GM06990 (cell line): ENCODE measurements at places on chromosomes 5 and 9.

- no peak for DNase-seq
Observed at GRCh38 chr9:115385383-115386122, 267.6 kb upstream of the TNC start.

GRCh38 chr5:130011986-130012385 lies 107.7 kb downstream of the CHSY3 start:
- no peak for DNase-seq

DNA sequence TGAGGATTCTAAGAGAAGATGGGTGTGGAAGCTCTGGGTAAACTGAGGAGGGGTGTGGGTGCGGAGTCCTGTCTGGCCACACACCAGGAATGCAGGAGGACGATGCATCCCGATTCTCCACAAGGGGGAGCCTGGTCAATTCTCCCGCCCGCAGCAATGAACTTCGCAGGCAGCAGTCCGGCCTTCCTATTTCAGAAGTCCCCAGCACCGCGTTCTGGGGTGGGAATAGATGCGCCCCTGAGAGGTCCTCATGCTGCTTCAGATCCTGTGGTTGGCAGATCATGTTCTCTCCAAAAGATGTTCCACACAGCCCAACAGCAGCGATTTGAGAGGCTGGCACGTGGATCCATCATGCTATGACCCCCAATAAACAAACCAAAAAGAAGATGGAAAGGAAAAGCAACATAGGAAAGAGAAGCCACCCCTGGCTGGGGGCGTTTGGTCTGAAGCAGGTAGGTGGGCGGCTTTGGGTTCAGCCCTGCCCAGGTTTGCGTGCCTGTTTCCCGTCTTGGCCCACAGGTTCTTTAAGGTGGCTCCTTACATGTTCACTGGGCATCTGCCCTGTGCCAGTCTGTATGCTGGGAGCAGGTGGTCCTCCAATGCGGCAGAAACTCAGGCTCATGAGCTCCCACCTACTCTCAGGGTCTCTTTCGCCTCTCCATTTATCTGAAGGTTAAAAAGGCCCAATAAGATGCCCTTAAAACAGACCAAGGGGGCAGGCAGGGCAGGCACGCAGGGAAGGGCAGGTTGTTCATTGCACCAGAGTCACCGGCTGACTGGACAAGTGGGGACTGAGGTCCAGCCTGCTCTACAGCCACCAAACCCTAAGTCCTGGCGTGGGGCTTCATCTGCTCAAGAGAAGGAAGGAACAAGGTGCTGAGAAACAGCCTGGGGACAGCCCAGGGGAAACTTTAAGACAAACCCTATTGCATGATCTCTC lies 171.6 kb downstream of the PAX5 start:
- no peak for DNase-seq

GRCh38 chr9:79201636-79202035 lies 370.1 kb upstream of the TLE4 start:
- DNase-seq = no peak

- no peak for DNase-seq
Observed at GRCh38 chr9:81526587-81526986, 162.8 kb downstream of the TLE1 start.

DNA sequence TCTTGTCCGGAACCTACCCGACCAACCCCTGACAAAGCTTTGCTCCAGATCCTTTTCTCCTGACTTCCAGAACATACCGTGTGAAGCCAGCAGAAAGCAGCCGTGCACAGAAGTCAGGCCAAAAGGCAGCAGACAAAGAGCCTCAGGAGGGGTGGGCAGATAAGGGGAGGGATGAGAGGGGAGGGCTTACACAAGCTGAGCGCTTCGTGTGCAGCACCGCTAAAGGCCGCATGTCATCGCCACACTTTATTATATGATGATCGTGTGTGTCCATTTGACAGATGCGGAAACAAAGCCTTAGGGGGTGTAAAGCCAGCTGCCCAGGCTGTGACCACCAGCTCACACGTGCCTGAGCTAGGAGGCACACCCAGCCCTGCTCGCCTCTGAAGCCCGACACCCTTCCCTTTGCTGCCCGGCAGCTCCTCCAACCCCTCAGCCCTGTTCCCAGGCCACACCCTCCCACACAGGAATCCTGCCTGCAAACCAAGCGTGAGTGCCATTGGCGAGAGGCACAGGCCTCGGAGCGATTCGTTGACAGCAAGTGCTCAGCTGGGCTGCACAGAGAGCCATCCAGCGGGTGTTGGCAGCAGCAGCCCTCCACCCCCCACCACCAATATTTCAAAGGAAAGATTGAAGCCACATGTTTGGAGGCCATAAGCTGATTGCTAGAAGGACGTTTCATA lies 170.5 kb upstream of the SMIM23 start:
- DNase-seq = no peak

- DNase-seq = peak; percentile 10
Observed at GRCh38 chr9:100505564-100506159, 32.7 kb downstream of the TMEFF1 start.

- no peak for DNase-seq
Observed at GRCh38 chr9:94713436-94714215, 12.9 kb upstream of the AOPEP start.

DNA sequence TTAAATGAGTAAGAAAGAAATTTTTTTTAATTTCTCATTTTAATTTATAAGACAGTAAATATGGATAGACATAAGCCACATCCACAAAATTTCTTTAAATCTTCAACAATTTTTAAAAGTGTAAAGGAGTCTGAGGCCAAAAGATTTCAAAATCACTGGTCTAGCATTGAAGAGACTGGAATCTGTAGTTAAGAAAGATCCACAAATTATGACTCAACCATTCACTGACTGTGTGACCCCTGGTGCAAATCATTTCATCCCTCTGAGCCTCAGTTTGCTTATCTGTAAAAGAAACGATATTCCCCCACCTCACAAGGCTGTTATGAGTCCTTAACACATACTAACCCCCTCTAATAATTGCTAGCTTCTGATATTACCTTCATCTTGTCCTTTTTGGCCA lies 98.5 kb downstream of the EBF1 start:
- DNase-seq = no peak

- DNase-seq = no peak
Observed at GRCh38 chr5:173517648-173518047, 98.8 kb downstream of the BOD1 start.

GRCh38 chr5:54589786-54590185 lies 72.2 kb downstream of the SNX18 start:
- DNase-seq = no peak

- no peak for DNase-seq
Observed at GRCh38 chr5:148482196-148482595, 98.4 kb downstream of the FBXO38 start.

- no peak for DNase-seq
Observed at GRCh38 chr9:34047864-34048726, 592 bp downstream of the UBAP2 start.

DNA sequence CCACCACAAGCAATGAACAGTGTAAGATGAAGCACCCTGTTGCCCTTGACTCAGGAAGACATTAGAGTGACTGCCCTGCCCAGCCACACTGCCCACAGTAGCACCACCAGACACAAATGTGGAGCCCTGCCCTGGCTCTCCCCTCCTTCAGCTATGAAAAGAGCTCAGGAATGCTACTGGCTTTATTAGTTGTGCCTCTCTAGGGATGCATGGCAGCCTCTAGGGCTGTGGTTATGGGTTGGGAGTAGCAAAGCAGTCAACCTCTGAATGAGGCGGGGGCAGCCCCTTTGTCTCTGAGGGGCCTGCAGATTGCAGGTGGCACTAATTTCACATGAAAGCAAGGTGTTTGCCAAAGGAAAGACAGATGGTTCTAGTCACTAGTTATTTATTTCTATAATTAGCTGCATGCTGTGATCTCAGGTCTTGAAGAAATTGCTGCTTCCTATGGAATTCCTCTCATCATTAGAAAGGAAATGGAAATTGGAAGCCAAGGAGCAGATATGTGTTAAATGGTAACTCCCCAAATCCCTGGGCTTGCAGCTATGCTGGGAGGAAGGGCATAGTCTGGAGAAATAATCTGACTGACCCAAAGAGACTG lies 259.4 kb downstream of the TLR4 start:
- DNase-seq = no peak

DNA sequence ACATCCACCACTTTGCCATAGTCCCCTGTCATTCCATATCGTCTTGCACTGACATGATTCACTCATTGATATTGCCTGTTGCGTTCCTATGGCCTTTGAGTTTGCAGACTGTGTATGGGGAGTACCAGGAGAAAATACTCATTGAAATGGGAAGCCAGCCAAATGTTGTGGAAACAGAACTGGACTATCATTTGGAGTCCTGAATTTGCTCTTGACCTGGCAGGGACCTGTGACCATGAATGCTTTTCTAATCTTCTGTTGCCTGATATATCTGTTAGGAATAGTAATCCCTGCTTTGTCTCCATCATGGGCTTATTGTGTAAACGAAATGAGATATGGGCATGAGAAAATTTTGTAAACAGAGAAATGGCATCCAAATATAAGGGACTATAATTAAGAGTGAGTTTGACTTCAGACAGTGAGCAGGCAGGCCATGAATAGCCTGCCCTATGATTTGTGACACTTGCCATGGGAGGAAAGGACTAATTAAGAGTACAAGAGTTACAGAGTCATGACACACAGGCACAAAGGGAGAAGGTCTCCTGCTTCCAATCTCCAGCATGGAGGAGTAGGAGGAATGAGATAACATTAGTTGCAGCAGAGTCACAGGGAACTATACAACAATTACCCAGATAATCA lies 572.9 kb upstream of the SGCD start:
- no peak for DNase-seq

GRCh38 chr9:85215961-85216360 lies 525.8 kb downstream of the AGTPBP1 start:
- DNase-seq = no peak

DNA sequence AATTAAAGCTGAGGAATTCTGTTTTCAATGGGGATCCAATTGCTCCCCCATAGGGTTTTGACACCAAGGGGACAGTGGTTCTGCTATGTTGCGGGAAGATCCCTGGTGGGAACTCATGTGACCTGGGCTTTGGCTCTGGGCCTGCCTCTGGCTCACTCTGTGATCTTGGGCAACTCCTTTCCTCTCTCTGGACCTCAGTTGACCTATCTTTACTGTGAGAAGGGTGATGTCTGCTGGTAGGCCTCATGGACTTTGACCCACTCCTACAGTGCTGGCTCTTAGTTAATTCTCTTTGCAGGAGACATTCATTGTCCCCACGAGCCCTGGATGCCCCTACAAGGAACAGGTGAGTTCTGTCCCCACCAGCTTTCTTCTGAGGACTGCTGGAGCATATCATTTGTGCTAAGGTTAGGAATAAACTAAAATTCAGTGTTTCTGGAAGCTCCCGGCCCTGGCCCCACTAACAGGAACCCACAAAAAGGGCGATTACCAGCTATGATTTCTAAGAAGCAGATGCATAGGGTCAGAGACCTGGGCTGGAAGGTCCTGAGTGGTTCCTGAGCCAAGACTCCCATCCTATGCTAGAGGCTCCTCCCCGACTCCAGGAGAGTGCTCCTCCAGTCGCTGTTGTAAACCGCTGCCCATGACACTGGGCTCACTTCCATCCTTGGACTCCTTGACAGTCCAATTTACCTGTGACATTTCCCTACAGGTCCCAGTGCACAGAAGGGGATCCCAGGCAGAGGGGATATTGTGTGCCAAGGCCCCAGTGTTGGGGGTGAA lies 218.3 kb downstream of the PAX5 start:
- DNase-seq = no peak

DNA sequence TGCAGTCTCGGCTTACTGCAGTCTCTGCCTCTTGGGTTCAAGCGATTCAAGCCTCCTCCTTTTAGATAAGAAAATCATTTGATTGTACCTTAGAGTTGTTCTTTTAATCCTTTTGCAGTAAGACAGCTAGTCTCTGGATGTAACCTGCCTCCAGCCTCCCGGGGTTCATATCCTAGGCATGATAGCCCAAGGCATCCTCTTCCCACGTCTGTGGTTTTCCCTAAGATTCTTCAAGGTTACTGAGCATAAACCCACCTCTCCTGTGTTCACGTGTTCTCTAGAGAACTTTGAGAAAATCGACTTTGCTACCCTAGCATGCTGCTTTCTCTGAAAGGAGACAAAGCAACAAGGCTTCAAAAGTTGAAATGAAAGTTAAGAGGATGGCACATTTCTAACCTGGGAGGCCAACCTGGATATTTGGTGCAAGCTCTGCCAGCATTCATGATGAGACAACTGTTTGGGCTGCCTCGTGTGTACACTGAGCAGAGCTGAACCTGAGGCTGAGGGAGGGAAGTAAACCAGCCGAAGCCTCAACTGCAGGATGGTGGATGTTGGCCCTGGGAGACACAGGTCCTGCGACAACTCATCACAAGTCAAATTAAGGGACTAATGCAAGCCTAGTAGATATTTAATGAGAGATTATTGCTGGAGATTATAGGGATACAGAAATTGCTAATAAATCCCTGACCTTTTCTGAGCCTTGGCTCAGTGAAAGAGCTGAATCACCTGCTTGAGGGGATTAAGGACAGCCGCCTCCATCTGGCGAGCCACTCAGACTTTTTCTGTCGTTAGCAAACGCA lies 261.8 kb downstream of the ARHGAP26 start:
- no peak for DNase-seq

GRCh38 chr9:76290555-76290954 lies 103.7 kb downstream of the RFK start:
- DNase-seq = no peak

DNA sequence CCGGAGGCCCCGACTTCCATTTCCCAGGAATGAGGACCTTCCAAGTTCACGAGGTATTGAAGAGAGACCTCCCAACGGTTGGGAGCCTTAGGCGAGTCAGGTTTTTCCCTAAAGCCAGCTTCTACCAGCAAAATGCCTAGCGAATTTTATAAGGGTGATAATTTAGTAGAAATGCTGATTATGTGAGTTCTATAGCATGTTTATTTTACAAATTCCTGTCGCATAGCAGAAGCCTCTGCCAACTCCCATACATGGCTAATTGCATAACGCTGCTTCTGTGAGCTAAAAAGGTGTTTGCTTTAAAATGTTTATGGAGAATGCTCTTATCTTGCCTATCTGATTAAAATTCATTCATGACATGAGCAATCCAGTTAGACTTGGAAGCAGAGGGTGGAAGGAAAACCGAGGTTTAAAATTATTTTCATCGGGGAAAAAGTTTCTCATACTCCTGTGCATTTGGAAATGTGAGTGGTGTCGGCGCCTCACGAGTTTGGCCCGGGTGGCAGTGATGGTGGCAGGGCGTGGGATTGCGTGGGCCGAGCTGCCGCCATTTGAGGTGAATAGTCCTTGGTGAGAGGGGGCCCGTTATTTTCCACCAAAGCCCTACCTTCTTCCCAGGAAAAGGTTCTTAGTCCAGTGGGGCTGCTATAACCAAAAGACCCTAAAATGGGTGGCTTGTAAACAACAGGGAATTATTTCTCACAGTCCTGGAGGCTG lies 104.4 kb upstream of the FCN2 start:
- no peak for DNase-seq

DNA sequence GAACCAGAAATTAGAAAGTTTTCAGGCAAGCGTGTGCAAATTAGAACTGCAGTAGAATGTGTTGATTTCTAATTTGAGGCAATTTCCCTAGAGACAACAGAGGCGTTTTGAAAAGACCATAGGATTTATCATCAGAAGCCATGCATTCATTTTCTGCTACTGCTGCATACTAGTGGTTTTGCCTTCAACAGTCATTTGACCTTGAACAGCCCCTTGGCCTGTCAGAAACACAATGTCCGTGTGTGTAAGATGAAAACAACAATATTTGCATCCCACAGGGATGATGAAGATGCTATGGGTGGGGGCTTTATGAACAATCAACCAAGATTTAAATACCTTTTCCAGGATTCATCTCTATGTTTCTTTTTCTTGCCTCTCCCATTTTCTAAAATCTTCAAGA lies 73.7 kb downstream of the PDE4D start:
- DNase-seq = no peak
